ENCODE measurements at places on chromosomes 6 and 20.

- no peak for DNase-seq
Measured at GRCh38 chr6:126786262-126786661, 332.2 kb upstream of the RSPO3 start.

DNA sequence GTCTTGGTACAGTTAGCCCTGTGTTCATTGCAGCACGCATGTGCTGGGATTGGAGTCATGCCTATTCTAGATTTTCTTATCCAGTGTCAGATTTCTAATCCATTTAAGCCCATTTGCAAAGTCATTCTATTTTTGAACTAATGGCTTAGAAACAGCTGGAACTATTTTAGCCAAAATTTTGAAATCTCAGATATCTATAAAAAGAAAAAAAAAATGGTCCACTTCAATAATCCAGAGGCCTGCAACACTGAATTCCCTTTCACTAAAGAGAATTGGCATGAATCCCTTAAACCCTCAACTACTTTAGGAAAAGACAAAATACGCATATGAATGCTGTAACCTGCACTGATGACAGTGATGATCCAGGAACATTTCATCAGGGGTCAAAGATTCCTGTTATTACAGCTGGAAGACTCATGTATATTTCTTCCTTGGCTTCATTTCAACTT is 1.5 kb downstream of the COL21A1 start:
- no peak for DNase-seq

DNA sequence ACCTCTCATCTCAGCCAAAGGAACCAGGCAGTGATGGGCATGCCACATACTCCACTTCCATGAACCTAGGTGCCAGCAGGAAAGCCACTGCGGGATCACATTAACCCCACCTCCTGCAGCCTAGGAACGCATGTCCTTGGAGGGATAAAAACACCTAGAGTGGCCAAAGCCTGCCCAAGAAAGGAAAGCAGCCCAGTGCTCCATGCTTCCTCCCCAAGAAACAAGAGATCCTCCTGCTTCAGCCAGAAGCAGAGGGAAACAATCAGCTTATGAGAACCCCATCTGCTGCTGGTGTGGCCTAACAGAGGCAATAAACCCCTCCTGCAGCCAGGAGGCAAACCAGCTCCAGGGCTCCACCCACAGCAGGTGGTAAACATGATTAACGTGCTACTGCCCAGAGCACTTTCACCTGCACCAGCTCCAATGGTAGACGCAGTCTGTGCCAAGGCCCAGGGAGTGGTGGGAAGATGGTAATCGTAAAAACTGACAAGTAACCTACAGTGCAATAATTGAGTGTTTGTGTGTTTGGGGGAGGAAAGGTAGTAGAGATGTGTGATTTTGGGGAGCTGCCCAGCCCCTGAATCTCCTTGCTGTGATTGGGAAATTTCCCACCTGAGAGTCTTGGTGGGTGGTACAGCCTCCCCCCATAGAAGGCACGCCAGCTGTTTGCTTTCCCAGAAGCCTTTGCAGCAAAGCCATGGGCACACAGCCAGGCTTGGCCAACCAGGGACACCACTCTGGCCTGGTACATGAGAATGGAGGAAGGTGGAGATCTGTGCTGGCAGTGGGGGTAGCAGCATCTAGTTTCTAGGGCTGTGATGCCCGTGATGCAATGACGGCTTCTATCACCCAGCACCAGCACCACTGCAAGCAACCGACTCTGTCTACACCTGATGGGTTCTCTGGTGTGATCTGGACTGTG is 50.6 kb upstream of the TBC1D7 start:
- peak; percentile 41 for DNase-seq

- DNase-seq = no peak
Measured at GRCh38 chr6:113629975-113630737, 227.0 kb upstream of the MARCKS start.
